ENCODE measurements at places on chromosomes 12 and 14.

GRCh38 chr12:13194401-13195110, 2.0 kb upstream of the EMP1 start:
- DNase-seq, result no peak

DNA sequence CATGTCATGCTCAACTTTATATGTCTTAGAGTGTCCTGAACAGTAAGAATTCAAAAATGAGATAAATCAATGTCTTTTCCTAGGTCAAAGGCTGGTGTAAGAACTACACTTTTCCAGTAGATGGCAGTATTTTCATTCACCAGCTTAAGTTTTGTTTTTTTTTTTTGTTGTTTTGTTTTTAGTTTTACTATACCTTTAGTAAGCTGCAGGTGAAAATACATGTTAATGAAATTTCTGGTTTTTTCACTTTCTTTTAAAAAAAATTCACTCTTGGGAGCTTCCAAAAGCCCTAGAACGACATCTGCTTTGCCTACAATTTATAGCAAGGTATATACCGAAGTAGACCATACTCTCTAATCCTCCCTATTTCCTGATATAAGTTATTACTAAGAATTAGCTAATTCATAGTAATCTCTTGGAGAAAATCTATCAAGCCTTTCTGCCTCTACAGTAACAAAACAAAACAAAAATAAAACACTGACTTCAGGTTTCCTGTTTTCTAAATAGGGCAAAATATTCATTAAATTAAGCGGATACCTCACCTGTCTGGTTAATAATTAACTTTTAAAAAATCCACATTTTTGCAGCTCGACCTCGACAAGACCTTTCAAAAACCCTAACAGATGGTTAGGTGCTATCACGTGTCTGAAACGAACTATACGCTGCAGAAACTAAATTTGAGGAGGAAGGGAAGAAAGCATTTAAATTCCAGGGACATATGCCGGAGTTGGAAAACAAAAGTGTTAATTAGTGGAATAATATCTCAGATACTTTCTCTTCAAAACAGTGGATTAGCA, 2.7 kb upstream of the SAMD4A start:
- DNase-seq, result no peak

DNA sequence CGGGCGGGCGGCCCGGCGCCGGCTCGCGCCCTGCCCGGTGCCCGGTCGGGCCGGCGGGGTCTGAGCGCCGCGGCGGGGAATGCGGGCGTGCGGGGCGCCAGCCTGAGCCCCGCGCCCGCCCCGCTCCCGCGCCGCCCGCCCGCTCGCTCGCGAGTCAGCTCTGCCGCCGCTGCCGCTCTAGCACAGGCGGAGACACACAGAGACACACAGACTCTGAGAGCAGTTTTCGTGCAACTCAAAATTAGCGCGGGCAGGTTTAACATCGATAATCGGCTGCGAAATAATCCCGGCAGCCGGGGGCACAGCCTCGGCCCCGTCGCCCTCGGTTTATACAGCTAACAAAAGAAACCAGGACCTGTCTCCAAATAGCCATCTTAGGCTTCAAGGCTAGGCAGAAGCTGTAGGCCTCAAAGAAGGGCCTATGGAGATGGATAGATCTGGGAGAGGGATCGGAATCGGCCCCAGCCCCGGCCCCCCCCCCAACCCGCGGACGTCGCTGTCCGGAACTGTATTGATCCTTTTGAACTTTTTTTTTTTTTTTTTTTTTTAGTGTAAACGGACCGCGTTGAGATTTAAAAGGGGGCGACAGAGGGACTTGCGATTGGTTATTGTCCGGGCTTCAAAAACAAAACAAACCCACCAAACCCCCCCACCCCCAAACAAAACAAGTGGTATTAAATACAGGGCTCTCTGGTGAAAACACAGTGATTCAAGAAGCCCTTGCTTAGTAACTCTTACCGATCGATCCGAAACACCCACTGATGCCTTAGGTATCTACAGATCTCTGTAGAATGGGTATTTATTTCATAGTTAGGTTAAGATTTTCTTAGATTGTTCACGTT, 1.1 kb downstream of the ARID2 start:
- DNase-seq, result peak; percentile 23

GRCh38 chr14:98959958-98960616, 311.9 kb downstream of the BCL11B start:
- DNase-seq, result no peak

DNA sequence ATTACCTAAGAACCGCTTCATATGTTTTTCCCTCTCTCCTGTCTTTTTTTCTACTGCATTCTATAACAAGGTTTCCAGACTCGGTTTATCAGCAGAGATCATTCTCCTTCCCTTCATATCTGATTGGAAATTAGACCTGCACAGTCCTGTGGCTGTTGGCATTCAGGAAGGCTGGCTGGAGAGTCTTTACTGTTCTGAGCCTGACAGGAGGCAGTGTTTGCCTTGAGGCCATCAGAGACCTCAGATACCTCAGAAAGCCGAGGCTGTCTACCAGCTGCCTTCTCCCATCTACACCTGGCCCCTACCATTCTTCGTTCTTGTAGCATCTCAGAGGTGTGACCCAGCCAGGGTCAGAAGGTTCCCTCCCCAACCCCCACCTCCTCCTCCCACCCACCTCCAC, 182.0 kb downstream of the CAND1 start:
- DNase-seq, result no peak

DNA sequence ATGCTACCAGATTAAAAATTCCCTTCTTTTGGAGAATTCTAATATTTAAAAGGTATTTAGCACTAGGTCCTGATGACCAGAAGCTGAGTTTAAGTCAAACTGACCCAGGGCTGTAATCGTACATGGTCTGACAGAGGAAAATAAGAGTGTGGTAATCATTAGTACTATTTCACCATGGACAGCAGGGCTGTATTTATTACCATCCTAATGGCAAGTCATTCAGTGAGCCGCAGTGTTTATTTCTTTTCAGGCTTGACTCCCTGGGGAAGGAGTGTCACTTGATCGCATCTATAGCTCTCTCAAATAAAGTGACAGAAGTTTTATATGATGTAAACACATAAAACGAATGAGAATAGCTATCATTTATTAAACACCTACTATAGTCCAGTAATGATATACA, 261.8 kb downstream of the BTG1 start:
- DNase-seq, result no peak

GRCh38 chr12:46214668-46215436, 54.0 kb downstream of the SLC38A1 start:
- peak; percentile 52 for DNase-seq

GRCh38 chr12:91210618-91211017, 28.0 kb upstream of the DCN start:
- DNase-seq, result no peak

DNA sequence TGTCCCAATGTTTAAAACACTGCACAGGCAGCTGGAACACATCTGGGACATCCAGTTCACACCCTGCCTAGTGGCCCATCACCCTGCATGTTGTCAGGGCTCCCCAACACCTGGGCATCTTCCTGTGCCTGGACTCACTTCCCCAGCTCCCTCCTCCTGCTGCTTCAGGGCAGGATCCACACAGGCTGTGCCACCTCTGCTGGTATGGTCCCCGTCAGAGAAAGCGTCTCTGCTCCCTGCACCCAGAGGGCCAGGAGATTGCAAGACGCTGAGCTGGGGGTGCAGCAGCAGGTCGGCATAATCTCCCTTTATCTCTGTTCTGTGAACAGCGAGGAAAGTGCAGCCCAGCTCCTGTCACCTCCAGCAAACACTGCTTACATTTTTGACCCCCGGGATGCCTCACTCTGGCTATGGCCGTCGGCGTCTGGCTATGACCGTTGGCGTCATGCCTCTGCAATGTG, 124.3 kb downstream of the ADGRD1 start:
- no peak for DNase-seq

- no peak for DNase-seq
These were observed 11.7 kb downstream of the RACGAP1 start for GRCh38 chr12:50013361-50014147.

- no peak for DNase-seq
These were observed 8.5 kb downstream of the LTBR start for GRCh38 chr12:6392504-6392903.

GRCh38 chr14:94833633-94834032, 63.7 kb upstream of the GSC start:
- no peak for DNase-seq

GRCh38 chr12:94621662-94622359, 28.5 kb downstream of the TMCC3 start:
- DNase-seq, result peak; percentile 30

DNA sequence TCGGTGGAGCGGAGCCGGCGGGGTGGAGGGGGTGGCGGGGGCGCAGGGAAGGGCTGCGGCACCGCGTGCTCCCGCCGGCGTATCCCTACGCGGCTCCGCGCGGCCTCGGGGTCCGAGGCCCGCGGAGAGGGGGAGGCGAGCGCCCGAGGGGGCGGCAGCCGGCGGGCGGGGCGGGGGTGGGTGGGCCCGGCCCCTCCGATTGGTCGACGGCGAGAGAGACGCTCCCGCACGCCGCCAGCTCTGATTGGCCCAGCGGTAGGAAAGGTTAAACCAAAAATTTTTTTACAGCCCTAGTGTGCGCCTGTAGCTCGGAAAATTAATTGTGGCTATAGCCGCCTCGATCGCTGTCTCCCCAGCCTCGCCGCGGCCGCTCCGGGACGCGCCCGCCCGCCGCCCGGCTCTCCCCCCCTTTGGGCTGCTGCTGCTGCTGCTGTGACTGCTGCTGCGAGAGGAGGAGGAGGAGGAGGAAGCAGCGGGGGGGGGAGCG, at the start of gene FOXG1:
Gene FOXG1, plus strand, starts transcription at position 319 of the 487 bp plus-strand sequence. CDS start 493 bp downstream, outside the sequence.
- no peak for DNase-seq

- no peak for DNase-seq
These were observed 206.3 kb upstream of the C14orf180 start for GRCh38 chr14:104373055-104373854.

DNA sequence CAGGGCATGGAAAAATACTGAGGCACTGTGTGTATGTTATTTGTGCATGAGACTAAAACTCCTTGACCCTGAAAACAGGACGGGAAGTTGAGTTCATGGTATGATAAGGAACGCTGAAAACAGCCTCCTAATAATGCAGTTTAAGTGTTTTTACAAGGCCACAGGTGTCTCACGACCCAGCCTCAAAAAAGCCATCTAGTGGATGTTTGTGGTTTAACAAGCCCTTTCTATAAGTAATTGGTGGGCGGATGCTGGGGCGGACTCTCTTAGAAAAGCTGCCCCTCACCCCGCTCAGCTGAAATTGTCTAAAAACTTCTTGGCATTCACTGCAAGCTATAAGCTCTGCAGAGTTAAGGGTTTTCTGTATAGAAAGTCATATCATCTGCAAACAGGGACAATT, 184.5 kb downstream of the NUBPL start:
- no peak for DNase-seq

DNA sequence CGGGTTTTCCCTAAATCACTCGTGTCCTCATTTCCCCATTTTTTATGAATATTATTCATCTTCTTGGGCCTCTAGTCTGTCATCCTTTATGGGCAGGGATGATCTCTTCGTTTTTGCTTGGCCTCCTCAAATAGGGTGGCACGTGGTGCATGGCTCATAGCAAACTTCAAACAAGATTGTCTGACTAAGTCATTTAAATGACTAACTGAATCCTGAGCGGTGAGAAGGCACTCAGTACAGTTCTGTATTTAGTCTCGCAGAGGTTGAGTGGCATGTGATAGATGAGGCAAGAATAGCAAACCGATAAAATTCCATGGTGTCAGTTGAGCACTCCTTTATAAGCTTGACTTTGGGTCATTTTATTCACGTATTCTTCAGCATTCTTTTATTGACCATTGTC, 5.7 kb upstream of the JDP2 start:
- DNase-seq, result no peak

DNA sequence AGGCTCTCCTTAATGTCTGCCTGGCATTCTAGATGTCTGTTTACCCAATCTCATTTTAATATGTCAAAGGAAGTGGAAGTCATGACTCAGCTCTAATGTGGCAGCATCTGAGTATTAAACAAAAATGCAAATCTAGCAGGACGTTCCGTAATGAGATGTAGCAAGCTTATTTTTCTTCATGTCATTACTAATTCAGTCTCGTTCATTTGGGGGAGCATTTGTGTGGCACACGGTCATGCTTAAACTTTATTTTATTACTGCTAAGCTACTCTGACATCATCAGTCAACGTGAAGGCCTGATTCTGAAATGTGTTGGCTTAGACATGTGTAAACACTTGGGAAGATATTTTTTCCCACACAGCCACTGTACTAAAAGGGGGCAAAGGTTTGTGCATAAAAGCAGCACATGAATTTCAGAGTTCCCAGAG, 326.7 kb upstream of the TMPO start:
- DNase-seq, result no peak

GRCh38 chr14:72828604-72829003, 65.3 kb downstream of the DPF3 start:
- DNase-seq, result no peak

DNA sequence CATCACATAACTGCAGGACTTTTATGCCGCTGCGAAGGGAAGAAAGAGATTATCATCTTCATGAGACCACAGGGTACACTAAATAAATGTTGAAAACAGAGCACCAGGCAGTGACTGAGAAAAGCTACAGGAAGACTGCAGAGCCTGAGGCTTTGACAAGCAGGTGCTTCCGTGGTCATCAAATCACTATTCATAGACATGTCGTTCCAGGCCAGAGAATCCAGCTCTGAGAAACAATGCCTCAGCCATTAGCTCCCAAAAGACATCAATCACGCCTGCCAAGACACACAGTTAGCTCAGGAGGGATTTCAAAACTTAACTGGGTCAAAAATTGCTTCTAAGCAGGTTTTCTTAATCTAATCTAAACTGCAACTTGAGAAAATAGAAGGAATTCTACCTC, 47.2 kb upstream of the GARIN6 start:
- no peak for DNase-seq

- peak; percentile 42 for DNase-seq
These were observed 94.3 kb downstream of the RFLNA start for GRCh38 chr12:124389138-124389724.

- peak; percentile 90 for DNase-seq
These were observed 25.1 kb upstream of the UBC start for GRCh38 chr12:124939421-124940142.

- DNase-seq, result no peak
These were observed 32.2 kb downstream of the SH2B3 start for GRCh38 chr12:111437816-111438454.

DNA sequence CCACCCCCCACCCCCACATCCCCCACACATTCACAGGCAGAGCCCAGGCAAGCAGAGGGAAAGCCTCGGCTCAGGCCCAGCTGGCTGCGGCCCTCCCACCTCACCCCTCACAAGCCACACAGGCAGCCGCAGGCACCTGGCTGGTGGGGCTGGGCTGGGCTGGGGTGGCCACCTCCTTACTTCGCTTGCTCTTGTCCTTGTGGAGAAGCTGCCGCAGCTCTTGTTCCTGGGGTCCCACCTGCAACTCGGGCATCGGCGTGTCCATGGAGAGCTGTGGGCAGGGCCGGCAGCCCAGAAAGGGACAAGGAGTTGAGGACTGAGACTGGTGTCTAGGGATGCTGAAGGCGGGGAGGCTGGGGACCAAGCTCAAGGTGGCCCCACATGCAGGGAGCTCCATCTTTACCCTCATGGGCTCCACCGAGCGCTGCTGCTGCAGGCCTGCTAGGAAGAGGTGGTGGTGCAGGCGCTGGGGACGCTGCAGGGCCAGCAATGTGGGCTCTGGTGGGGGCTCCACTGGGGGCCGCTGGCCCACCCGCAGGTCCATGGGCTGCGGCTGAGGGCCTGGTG, 21.2 kb downstream of the HDAC7 start:
- no peak for DNase-seq
